Prostate gland (tissue), 2 donors: ENCODE measurements at places on chromosomes 2 and 18. TPM values are rescaled to one million over a fixed set of nuclear protein-coding genes. Genes with fewer than 3 reads are reported as not detected.

Gene TPO
- 1.4 TPM for total RNA-seq

DNA sequence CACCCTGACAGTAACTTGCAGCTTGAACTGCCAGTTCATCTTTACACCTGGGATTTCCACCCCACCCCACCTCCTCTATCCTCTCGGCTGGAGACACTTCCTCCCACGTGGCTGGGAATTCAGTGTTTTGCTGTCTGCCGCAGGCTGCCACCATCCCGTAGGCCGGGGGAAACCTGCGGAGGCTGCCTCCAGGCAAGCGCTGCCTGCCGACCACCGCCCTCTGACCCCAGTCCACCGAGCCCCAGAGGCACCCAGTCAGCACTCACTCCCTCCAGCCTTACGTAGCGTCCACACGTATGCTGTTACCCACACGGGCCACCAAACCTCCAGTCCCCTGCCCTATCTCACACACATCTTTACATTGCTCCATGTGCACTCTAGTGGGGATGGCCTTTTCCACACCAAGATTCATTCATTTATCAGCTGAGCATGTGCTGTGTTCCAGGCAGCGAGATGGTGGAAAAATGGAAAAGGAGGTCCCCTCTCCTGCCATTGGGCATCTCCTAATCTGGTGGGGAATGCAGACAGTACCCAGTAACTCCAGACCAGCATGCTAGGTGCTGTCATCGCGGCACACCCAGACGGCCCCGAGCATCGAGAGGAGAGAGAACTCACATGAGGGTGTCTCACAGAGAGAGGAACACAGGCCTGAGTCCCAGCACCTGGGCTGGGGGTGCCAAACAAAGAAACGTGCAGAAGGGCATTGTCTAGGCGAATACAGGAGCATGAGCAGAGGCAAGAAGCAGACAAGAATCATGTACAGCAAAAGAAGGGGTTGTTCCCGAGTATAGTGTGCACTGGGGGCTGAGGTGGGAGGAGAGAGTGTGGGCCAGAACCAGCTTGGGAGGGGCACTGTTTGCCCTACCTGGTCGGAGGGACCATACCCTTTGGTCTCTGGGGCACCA is 166.9 kb downstream of the SMAD7 start:
- H3K36me3 ChIP-seq: no peaks in the 10 kb centered on the region
- H3K4me1 ChIP-seq: peaks cover 8% of the 10 kb centered on the region
- H3K27me3 ChIP-seq: no peaks in the 10 kb centered on the region
- no peak overlapping the region for H3K27ac ChIP-seq

Gene LMAN2L
- 26.8 TPM for total RNA-seq

Gene TMEM37
- 6.8 TPM for total RNA-seq

Gene CXCR2
- total RNA-seq: not detected

Gene SLC19A3
- total RNA-seq: 1.3 TPM

DNA sequence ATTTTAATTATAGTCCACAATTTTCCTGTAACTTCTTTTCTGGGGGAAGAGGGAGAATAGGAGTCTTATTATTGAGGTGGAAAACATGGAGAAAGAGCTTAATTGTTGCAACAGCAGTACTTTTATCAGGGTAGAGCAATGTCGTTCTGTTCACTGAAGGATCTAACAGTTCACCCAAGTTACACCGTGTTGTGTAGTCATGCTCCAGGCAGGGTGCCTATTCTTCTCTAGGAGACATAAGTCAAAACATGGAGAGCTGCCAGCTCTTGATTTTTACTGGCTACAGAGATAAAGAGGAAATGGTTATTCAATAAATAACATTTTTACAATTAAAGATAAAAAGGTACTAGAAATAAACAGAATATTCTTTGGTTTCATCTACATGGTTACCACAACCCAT is 594.3 kb upstream of the NETO1 start:
- H3K36me3 ChIP-seq: no peaks in the 10 kb centered on the region
- H3K27ac ChIP-seq: no peak overlapping the region
- DNase-seq: peak; percentile 12
- H3K27me3 ChIP-seq: no peaks in the 10 kb centered on the region

Gene MAP2
- total RNA-seq: 18.8 TPM

Gene PROKR1
- 0.40 TPM for total RNA-seq

Gene MYO3B
- 0.09 TPM for total RNA-seq

GRCh38 chr2:133717497-133717896 is 149.2 kb upstream of the NCKAP5 start:
- H3K4me1 ChIP-seq: no peaks in the 10 kb centered on the region
- peak; percentile 6 for DNase-seq
- no peak overlapping the region for H3K4me3 ChIP-seq

GRCh38 chr18:74817576-74817975 is 219.9 kb downstream of the ZNF407 start:
- H3K4me1 ChIP-seq: no peaks in the 10 kb centered on the region
- DNase-seq: no peak

GRCh38 chr2:130726614-130727180 is 2.2 kb upstream of the GPR148 start:
- no peaks in the 10 kb centered on the region for H3K4me1 ChIP-seq
- no peaks in the 10 kb centered on the region for H3K36me3 ChIP-seq
- no peaks in the 10 kb centered on the region for H3K27me3 ChIP-seq
- H3K27ac ChIP-seq: peak overlapping the region; percentile 69

DNA sequence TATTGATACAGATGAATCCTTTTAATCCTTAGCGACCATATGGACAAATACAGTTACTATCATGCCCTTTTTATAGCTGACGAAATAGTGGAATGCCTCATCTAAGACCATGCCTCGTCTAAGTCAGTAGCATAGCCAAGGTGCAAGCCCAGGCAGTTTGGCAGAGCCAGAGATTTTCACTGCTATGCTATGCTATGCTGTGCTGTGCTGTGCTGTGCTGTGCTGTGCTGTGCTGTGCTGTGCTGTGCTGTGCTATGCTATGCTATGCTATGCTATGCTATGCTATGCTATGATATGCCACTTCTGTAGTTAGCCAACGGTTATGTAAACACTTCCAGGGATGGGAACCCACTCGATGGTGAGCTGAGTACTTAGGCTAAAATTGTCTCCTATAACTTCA is 91.6 kb upstream of the MAP4K3 start:
- no peak overlapping the region for H3K27ac ChIP-seq
- no peak for DNase-seq
- H3K27me3 ChIP-seq: no peaks in the 10 kb centered on the region
- no peaks in the 10 kb centered on the region for H3K4me1 ChIP-seq

Gene CENPA
- 0.23 TPM for total RNA-seq

GRCh38 chr18:40413160-40413559 is 1541.9 kb upstream of the PIK3C3 start:
- no peak overlapping the region for H3K4me3 ChIP-seq
- DNase-seq: no peak
- H3K27me3 ChIP-seq: no peaks in the 10 kb centered on the region
- no peak overlapping the region for H3K27ac ChIP-seq

DNA sequence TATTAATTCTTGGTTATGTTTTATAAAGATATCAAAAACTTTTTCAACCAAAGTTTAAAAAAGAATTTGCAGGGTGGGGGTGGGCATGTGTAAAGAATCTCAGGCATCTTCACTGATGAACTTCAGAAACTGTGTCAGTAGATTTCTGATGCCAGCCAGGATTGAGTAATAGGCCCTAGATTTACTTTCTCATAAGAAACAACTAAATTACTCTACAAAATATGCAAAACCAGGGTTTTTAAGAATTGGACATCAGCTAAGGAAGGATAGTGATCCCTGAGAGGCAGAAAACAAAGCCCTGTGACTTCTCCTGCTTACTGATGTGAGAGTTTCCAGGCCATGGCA is 11.9 kb upstream of the IL1R1 start:
- H3K4me1 ChIP-seq: no peaks in the 10 kb centered on the region
- H3K4me3 ChIP-seq: no peak overlapping the region
- no peaks in the 10 kb centered on the region for H3K36me3 ChIP-seq
- H3K27me3 ChIP-seq: no peaks in the 10 kb centered on the region

Gene HSPD1
- 95.5 TPM for total RNA-seq

DNA sequence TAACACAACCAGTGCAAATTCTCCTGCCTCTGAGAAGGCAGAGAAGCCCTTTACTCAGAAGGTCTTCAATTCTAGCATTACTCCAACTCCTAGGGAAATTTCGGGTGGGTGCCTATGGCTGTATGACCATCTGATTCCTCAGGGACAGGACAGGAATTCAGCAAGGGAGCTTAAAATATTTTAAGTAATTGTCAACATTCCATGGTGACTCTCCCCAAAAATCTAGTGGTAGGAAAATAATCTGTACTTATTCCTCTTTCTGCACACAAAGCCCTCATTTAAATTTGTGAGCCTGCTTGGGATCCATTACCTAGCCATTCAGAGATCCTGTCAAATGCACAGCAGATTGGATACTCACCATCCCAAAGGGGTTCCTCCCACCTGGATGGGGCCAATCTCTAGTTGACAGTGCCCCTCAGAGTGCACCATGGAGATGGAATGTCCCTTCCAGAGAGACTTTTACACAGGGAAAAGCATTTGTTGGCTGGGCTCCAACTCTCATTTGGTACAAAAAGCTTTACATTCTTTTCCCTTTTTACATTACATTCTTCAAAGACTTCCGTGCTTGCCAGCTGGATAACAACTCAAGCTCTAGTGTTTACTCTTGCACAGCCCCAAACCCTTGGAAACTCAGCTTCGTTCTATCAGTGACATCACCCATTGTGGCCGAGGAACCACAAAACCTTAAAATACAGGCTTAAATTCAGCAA is 3.1 kb upstream of the TMEM150A start:
- H3K4me1 ChIP-seq: peaks cover 23% of the 10 kb centered on the region
- no peaks in the 10 kb centered on the region for H3K27me3 ChIP-seq
- peak overlapping the region; percentile 38 for H3K27ac ChIP-seq
- DNase-seq: no peak

- H3K4me3 ChIP-seq: no peak overlapping the region
- no peak for DNase-seq
- no peaks in the 10 kb centered on the region for H3K36me3 ChIP-seq
- no peaks in the 10 kb centered on the region for H3K4me1 ChIP-seq
These were observed 174.2 kb upstream of the TMEM200C start for GRCh38 chr18:6069539-6069938.

Gene RETSAT
- total RNA-seq: 72.6 TPM

GRCh38 chr18:42113529-42114191 is 158.6 kb downstream of the PIK3C3 start:
- no peak overlapping the region for H3K4me3 ChIP-seq
- no peak overlapping the region for H3K27ac ChIP-seq
- H3K27me3 ChIP-seq: no peaks in the 10 kb centered on the region
- H3K4me1 ChIP-seq: no peaks in the 10 kb centered on the region

DNA sequence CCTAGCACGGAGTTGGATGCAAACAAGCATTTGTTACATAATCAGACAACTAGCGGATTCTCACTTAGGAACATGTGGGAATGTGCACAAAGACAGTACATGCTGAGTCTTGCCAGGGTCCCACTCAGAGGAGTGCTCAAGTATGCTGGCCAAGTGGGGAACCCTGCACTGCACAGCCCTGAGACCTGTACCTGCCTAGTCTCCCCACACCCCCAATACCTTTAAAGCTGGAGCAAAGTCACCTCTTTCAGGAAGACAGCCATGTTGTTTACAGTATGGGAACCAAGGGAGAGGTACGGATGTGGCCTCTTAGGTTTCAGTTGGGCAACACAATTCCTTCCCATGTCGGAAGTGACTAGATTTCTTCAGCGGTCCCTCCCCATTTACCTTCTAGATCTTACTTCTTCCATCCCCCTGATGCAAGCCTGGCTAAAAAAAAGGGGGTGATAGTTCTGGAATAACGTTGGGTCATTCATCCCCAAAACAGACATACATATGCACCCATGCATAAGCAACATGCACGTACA is 10.7 kb downstream of the CXCR1 start:
- H3K4me1 ChIP-seq: no peaks in the 10 kb centered on the region
- H3K36me3 ChIP-seq: no peaks in the 10 kb centered on the region
- DNase-seq: no peak
- no peak overlapping the region for H3K4me3 ChIP-seq

Gene KCNG2
- total RNA-seq: not detected

Gene DPP4
- 36.8 TPM for total RNA-seq

DNA sequence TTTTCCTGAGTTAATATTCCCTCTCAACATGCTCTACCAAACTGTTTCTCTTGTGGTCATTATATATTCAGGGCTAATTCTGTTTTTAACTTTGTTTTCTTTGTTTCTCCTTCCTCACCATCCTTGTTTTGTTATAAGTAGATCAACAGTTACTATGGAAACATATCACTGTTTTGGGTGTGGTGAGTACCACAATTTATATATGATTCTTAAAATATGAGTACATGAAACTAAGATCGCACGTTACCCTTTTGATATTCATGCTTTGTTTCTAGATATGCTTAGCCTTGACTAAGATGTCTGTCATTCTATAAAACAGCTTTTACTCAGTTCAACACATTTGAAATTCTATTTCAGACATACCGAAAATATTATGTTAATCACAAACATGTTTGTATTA is 232.3 kb upstream of the ITGA4 start:
- no peaks in the 10 kb centered on the region for H3K27me3 ChIP-seq
- H3K36me3 ChIP-seq: no peaks in the 10 kb centered on the region
- H3K4me3 ChIP-seq: no peak overlapping the region
- no peak overlapping the region for H3K27ac ChIP-seq
- H3K4me1 ChIP-seq: no peaks in the 10 kb centered on the region

DNA sequence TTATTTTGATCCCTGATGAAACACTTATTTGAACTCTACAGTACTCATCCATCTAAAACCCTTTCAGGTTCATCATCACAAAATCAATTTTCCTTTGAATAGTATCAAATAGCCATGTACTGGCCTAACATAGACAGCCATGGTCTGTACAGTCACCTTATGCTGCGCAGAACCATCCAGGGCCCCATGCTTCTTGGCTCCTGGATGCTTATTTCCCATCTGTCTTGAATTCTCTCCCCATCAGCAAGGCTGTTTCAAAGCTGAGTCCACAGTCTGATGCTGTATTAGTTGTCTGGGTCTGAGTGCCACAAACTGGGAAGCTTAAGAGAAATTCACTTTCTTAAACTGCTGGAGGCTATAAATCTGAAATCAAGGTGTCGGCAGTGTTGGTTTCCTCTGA is 290.2 kb downstream of the OSR1 start:
- H3K36me3 ChIP-seq: no peaks in the 10 kb centered on the region
- no peak for DNase-seq
- H3K4me3 ChIP-seq: no peak overlapping the region
- H3K27me3 ChIP-seq: no peaks in the 10 kb centered on the region

Gene OXER1
- 4.5 TPM for total RNA-seq

Gene GPR35
- total RNA-seq: 4.6 TPM

GRCh38 chr2:207692206-207693065 is 19.0 kb upstream of the CCNYL1 start:
- DNase-seq: no peak
- H3K27ac ChIP-seq: no peak overlapping the region
- H3K36me3 ChIP-seq: no peaks in the 10 kb centered on the region
- no peak overlapping the region for H3K4me3 ChIP-seq

DNA sequence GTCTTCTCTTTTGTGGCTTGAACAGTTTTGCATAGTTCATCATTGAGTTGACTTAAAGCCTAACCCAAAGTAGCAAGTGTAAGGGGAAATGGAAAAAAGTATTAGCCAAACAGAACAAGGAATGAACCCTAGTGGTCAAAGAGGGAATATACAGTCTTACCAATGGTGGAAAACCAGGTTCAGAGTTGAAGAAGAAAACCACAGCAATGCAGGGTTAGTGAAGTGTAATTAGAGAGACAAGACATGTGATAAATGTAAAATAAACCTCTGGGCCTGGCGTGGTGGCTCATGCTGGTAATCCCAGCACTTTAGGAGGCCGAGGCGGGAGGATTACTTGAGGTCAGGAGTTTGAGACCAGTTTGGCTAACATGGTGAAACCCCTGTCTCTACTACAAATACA is 2.4 kb downstream of the TTN start:
- no peaks in the 10 kb centered on the region for H3K27me3 ChIP-seq
- H3K4me1 ChIP-seq: peaks cover 4% of the 10 kb centered on the region
- H3K27ac ChIP-seq: no peak overlapping the region
- H3K4me3 ChIP-seq: no peak overlapping the region
- H3K36me3 ChIP-seq: no peaks in the 10 kb centered on the region

GRCh38 chr2:72920318-72921087 is 3.2 kb downstream of the EMX1 start:
- H3K4me1 ChIP-seq: peaks cover 24% of the 10 kb centered on the region
- peaks cover 62% of the 10 kb centered on the region for H3K27me3 ChIP-seq
- H3K36me3 ChIP-seq: no peaks in the 10 kb centered on the region
- DNase-seq: no peak
